ENCODE measurements at places on chromosomes 5 and 9.

GRCh38 chr5:10452768-10453331 is 11.2 kb downstream of the ROPN1L start:
- no peak for DNase-seq

DNA sequence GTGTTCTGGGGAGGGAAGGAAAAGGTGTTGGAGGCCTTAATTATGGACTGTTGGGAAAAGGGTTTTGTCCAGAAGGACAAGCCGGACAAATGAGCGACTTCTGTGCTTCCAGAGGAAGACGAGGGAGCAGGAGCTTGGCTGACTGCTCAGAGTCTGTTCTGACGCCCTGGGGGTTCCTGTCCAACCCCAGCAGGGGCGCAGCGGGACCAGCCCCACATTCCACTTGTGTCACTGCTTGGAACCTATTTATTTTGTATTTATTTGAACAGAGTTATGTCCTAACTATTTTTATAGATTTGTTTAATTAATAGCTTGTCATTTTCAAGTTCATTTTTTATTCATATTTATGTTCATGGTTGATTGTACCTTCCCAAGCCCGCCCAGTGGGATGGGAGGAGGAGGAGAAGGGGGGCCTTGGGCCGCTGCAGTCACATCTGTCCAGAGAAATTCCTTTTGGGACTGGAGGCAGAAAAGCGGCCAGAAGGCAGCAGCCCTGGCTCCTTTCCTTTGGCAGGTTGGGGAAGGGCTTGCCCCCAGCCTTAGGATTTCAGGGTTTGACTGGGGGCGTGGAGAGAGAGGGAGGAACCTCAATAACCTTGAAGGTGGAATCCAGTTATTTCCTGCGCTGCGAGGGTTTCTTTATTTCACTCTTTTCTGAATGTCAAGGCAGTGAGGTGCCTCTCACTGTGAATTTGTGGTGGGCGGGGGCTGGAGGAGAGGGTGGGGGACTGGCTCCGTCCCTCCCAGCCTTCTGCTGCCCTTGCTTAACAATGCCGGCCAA is 19.1 kb downstream of the PTGES2 start:
- no peak for DNase-seq

- DNase-seq = no peak
These were observed 47.9 kb downstream of the COL5A1 start for GRCh38 chr9:134689321-134690181.

DNA sequence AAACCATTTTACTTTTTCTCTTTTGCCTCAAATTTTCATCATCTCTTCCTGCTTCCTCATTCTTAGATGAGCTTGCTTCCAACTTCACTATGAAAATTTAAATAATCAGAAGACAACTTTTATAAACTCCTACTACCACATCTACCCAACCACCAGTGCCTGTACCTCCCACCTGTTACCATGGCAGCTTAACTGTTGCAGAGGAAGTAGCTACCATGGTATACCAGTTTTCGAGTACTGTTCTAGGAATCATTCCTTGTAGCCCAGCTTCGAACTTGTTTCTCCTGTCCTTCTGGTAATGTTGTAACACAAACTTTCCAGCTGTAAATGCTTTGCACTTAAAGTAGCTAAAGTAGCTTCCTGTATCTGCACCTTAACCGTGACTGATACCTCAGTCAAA is 266.8 kb upstream of the NREP start:
- no peak for DNase-seq

- DNase-seq = no peak
These were observed 14.2 kb upstream of the LARP1 start for GRCh38 chr5:154740957-154741356.

DNA sequence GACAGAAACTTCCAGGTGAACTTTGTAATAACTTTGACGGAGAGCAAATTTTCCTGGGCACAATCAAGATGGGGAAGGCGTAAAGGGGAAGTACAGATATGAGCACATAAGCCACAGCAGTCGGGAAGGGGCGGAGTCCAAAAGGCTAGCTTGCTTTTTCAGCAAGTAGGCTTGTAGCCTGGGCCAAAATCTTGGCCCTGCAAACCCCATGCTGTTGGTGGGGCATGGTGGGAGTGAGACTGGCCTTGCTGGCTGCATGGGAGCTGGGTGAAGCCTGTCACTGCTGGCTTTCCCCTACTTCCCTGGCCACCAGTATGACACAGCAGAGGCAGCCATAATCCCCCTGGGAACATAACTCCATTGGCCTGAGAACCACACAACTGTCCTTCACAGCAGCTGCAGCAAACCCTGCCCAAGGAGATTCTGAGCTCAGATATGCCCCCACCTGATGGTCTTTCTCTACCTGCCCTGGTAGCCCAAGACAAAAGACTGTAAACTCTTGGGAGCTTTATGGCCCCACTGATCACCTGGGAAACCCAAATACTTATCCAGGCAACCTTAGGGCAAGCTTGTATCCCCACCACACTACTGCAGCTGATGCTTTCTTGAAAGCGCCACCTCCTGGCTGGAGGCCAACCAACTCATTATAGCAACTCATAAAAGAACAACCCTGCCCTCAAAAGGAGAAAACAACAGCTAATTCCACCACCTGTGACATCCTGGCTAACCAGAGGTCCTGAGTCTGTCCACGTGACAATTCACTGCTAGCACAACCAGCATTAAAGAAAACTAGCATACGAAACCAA is 24.0 kb downstream of the DCTN4 start:
- no peak for DNase-seq

DNA sequence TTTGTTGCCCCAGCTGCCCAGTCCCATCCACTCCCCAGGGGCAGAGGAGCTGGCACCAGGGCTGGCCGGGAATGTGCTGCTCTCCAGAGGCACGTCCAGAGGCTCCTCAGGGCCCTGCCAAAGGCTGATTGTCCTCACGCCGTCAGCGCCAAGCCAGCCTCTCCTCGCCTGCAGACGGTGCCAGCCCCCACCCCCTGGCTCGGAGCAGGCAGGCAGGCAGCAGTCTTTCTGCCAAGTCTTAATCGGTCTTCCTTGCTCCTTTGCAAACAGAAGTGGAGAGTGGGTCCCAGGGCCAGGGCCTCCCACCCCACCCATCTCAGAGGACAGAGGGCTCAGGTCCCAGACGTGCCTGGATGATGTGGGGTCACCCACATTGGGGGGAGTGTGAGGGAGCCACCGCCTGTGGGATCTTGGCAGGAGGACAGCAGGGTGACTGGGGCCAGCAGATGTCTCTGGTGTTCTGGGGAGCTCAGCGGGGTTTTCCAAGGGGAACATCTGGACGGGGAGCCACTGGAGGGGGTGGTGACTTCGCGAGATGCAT is 36.3 kb downstream of the FAM163B start:
- no peak for DNase-seq

GRCh38 chr9:38130724-38131123 is 61.7 kb upstream of the SHB start:
- no peak for DNase-seq

- no peak for DNase-seq
These were observed 19.9 kb upstream of the TMEM250 start for GRCh38 chr9:136138566-136138965.

DNA sequence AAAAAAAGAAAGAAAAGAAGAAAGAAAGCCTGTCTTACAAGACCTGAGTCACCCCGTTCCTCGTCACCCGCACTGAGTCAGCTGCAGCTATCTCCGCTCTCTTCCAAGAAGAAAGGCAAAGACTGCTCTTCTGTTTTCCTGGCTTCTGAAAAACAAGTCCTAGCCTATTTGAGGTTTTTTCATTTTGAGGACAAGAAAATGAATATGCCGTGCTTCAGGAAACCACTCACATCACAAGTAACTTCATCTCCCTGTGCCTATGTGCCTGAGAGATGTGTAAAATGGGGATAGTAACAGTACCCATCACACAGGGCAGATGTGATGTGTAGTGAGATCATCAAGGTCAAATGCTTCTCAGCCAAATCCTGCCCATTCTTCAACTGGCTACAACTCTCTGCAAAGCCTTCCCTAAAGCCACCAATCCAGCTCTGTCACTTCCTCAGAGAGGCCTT is 78.4 kb downstream of the GLDC start:
- no peak for DNase-seq

GRCh38 chr9:98931600-98932389 is 11.9 kb upstream of the COL15A1 start:
- DNase-seq = no peak
